D341Med (cell line): ENCODE measurements at places on chromosomes 13 and 19.
A peak's percentile ranks its signal among the peaks of the same experiment; 100 is the strongest.

DNA sequence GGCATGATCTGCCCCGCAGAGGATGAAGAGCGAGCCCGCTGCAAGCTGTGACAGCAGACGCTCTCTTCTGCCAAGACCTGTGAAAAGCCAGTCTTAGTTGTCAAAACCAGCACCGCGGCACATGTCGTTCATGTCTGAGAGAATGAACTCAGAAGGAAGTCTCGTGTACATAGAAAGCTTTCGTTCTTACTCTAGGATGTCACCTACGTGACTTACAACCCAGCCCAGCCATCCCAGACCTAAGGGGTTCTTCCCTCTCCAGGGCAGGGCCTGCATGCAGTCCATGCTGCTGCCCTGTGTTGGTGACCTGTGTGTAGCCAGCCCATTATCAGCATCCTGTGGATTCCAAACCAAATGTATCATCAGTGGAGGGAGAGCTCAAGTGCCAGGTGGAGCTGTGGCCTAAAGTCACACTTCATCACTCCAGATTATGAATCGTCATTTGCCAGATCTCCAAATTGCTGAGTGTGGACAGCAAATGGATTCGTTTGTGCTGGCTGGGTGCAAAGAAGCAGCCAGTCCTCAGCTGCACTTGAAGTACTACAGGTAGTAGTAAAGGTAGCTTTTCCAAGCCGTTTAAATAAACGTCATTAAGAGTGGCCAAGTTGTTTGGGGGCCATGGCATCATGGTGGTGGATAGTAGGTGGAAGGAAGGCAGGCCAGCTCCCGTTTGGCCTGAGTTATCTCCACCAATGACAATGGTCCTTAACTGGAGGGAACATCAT lies 73.9 kb upstream of the GPR183 start:
- DNase-seq, result no peak

DNA sequence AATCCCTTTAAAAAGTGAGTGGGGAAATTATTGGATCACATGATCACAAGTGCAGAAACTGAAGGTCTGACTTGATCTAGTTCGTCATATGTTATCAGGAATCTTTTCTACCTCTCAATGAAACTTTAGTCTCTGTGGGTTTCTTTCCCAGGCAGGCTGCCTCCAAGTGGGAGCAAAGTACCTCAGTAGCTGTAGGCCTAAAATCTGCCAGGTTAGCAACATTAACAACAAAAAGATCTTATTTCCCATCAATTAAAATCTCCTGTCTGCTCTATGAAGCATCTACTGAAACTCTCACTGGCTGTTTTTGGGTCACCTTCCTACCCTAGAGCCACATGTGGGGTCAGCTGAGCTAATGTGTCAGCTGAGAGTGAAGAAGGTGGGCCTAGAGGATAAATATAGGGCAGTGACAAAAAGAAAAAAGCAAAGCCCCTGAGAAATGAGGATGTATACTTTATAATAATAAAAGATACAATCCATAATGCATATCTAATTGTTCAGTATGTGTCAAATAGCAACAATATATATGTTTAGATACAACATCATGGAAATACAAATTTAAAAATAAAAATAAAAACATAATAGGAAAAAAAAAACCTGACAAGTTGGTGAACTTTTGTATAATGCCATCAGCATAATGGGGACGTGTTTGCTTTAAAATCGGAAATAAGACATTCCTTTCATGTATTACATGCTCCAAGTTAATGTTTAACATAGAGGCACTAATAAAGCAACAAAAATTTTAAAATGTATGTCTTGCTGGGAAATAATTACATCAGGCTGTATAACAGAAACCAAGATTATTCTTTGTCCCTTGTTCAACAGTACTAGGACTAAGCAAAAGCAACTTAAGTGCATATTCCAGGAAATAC lies 141.1 kb downstream of the GPC5 start:
- DNase-seq, result no peak

GRCh38 chr19:43983544-43983911 lies 460 bp upstream of the ZNF155 start:
- DNase-seq, result no peak

- no peak for DNase-seq
Observed at GRCh38 chr19:10797078-10797477, 38.9 kb downstream of the TMED1 start.

DNA sequence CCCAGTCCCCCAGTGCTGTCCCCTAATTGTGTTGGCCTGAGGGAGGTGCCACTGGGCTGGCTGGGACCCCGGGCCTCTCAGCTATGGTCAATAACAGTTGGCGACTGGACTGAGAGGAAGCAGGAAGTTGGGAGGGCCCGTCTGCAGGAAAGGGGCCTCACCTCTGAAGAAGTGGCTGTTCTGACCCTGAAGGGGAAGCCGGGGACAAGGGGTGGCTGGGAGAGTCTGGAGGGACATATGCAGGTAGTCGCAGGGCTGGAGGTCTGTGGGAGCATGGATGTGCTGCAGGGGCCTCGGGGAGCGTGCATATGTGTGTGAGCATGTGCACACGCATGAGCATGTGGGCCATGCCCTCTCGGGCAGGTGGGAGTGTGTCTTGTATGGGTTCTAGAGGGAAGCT lies 5.9 kb downstream of the PKN1 start:
- DNase-seq, result no peak

GRCh38 chr19:4583961-4584669 lies 24.6 kb upstream of the SEMA6B start:
- DNase-seq, result peak; percentile 88

- DNase-seq, result no peak
Observed at GRCh38 chr13:21723807-21724505, 53.1 kb downstream of the FGF9 start.

DNA sequence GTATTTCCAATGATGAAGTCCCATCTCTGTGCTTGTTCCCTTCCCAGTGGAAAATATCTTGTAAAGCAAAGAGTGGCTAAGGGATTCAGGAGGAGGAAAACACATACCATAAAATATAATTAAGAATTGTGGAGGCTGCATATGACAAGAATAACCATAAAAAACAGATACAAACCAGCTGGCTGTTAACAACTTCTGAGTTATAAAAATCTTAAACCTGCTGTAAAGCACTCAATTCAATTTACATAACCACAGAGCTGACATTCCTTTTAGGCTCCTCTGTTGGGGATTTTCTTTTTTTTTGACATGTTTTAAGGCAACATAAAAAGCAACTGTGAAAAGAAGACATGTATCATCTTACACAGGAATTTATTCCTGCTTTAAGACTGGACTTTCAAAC lies 207.6 kb downstream of the DACH1 start:
- DNase-seq, result no peak

GRCh38 chr13:75256922-75257321 lies 225.0 kb downstream of the TBC1D4 start:
- no peak for DNase-seq

DNA sequence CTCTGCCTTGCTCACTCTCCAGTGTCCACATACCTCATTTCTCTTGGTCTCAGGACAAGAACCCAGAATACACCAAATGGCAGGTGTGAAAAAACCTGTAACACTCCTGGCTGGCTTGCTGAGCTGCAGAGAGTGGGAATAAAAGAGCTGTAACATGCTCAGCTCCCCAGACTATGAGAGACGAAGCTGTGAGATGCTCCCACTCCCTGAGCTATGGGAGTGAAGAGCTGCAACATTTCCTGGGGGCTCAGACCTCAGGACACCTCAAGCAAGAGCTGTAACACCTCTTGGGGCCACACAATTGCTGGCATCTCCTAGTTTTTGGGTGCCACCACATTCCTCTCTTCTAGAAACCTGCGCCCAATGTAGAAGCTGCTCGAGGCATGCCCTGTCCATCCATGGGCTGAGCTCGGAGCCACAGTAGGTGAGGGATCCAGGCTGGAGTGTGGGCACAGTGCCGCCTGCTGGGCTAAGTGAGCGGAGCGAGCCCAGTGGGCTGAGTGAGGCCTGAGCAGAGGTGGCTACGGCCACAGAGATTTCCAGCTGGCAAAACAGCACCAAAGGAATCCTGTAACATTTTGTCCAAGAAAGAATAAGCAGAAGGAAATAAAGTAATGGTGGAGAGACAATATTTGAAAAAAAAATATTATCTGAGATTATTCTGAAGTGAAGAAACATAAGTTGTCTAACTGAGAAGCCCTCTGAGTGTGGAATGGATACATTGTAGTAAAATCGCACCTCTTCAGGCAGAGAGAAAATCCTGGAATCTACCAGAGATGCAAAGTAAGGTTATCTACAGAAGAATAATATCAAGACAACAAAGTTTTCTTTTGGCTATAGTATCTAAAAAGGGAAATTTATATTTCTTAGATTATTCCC lies 186.2 kb upstream of the PCDH9 start:
- peak; percentile 82 for DNase-seq

DNA sequence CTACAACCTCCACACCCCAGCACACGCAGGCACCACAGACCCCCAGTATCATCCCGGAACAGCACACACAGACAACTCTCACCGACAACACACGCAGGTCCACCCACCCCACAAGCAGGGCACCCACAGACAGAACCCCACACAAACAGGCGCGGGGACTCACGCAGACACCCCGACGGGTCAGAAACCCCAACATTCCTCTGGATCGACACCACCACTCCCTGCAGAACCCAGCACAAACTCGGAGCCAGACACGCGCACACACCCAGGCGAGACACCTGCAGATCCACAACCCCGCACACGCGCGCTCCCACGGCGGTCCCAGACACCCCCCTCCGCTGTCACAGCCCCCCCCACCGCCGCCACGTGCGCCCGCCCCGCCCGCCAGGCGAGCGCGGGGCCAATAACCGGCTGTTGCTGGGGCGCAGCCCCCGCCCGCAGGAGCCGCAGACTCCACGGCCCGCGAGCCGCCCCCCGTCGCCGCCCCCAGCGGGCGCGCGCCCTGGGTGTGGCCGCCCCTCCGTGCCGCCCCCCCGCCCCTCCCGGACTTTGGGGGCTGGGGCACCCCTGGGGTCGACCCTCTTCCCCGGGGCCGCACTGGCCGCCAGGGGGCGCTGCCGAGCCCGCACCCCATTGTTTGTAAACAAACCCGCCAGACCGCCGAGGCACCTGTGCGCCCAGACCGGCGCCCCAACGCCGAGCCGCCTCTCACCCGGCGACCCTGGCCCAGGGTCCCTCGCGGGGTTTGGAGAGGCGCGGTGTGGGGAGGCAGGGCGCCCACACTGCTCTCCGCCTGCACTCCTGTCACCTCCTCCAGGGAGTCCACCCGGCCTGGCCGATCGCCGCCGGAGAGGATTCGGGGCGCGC lies 712 bp downstream of the BBC3 start:
- DNase-seq, result peak; percentile 84

- peak; percentile 75 for DNase-seq
Observed at GRCh38 chr19:43651758-43652545, 12.3 kb upstream of the CADM4 start.

DNA sequence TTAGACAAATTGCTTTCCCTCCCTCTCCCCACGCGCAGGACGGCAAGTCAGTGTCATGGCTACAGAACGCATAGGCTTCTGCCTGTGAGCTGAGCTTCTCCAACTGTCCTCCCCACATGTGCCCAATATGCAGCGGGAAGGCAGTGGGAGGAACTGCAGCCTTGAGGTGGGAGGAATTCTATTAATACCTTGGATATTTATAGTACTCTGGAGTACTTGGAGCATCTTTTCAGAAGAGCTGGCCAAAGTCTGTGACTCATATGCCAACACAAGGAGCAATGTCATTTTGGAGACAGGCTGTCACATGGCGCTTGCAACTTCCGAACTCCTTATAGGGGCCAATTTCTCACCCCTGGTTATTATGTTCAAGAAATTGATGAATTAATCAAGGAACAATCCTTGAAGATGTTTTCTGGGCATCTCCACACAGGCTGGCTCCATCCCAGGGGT lies 245.0 kb upstream of the SERP2 start:
- no peak for DNase-seq

DNA sequence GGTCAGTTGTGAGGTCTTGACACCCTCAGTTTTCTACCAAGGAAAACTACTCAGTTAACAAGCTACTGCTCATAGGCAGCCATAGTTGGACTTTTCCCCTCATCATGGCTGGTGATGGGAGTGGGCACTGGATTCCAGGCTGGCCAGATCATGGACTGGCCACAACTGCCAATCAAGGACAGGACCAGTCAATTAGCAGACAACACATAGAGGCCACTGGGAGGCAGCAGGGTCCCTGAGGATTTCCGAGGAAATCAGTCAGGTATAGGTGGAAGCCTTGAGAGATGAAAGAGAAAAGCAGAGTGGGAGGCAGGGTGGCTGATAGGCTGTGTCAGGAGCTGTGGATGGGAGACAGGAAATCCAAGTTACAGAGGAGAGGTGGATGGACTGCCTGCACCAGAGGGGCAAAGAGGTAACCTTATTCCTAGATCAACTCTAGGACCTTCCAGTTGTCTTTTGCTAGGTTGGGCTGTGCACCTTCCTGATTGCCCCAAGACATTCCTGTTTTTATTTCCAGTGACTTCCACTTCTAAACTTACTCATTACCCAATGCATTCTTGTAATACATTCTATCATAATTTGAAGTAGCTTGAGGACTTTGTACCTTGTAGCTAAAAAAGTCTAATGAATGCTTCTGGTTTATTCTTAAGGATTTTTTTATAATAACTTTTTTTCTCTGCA lies 361.8 kb downstream of the KCNRG start:
- no peak for DNase-seq
